ENCODE measurements at places on chromosomes 3 and 15.

DNA sequence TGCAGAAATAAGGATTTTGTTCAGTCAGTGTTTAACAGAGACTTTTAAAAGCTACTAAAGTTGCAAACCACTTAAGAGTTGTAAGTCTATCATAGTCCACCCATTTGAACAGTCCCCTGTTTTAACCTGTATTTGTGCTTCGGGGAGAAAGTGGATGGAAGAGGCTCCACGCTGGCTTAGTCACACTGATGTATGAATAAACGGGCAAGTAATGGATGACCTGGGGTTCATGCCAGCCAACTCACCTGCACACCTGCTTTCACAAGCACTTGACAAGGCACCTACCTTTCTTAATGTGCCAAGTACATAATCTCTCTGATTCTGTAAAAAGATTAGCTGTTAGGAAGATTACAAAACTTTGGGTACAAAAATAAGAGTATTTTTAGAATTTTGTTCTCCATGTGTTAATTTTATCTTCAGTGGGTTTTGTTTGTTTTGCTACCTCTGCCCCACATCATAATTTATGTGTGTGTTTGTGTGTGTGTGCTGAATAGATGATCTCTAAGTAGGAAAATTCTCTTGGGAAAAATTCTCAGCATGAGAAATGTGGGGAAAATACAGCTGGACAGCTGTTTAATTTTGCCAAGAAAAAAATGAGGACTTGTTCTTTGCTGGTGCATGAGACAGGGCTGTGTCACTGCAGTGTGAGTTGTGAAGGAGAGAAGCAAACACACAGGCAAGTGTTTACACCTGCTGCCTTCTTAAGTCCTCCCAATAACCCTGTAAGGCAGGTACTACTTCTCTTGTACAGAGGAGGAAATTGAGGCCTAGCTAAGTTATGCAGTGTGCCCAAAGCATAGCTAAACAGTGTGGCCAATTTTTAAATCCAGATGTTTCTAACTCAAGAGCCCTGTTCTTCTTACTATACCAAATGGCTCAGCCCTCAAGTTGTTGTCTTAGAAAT lies 181.2 kb upstream of the IL12A start:
- DNase-seq: no peak

GRCh38 chr3:112486811-112487505 lies 12.3 kb downstream of the BTLA start:
- no peak for DNase-seq

GRCh38 chr15:96088650-96089049 lies 241.8 kb upstream of the NR2F2 start:
- no peak for DNase-seq

DNA sequence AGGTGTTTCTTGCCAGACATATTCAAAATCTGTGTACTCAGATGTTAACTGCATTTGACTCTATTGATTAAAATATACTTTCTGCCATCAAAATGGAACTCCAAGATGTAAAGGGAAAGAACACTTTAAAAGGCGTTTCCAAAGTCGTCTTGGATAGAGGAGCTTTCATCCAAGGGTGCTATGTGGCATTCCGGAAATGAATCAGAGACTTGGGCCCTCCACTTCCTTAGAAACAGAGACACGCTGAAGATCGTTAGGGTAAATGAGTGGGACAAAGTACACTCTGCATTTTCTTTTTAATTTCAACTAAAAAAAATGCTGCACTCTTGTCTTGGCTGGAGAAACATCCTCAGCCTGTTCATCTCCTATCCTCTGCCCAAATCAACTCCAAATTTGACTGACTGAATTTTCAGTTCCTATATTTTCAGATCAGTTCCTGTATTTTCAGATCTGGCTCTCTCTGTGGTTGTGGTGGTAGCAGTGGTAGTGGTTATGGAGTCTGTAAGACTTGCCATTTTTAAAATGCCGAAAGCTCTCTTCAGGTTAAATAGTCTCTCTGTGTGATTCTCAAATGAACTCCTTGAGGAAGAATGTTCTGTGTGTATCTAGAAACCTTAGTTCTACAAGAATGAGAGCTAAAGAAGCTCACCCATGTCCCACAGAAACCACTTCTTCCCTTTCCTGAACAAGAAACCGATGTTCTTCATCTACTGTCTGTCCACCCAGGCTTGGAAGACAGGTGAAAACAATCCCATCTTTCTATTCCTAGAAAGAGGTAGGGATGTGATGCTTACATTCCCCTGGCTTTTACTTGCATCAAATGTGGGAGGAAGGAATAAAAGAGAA lies 156.8 kb upstream of the ICE2 start:
- DNase-seq: no peak

GRCh38 chr3:155488671-155489070 lies 195.2 kb upstream of the STRIT1 start:
- DNase-seq: no peak

DNA sequence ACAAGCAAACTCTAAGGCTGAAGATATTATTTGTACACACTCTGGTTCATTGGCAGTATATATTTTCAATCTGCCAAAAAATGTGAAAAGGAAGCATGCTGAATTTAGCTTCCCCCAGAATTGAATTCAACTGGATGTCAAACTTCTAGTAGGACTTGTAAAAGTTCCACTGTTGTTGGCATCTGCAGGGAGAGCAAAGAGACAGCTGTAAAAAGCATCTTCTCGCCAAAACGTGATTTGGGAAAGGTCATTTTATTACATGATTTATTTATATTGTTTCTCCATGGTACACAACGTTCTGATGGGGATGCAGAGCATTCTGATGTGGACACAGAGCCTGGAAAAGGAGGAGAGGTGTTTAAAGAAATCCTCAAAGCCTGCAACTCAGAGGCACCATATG lies 196.7 kb upstream of the ADAMTS9 start:
- DNase-seq: no peak

DNA sequence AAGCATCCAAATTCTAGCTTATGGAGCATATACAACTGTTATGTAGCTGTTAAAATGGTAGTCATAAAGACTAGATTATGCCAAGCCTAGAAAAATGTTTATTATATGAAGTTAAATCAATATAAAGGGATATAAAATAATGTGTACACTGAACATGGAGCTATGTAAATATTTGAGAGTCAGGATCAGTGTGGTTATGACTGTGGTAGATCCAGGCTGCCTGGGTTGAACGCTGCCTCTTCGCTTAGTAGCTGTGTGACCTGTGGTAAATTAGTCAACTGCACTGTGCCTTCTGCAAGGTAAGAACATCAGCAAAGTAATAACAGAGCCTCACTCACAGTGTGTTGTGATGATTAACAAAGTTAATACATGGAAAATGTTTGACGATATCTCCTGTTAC lies 212.2 kb downstream of the RBMS3 start:
- no peak for DNase-seq

- no peak for DNase-seq
Measured at GRCh38 chr15:101669744-101670143, 17.6 kb upstream of the TM2D3 start.

- no peak for DNase-seq
Measured at GRCh38 chr3:190051641-190052040, 69.1 kb downstream of the P3H2 start.

DNA sequence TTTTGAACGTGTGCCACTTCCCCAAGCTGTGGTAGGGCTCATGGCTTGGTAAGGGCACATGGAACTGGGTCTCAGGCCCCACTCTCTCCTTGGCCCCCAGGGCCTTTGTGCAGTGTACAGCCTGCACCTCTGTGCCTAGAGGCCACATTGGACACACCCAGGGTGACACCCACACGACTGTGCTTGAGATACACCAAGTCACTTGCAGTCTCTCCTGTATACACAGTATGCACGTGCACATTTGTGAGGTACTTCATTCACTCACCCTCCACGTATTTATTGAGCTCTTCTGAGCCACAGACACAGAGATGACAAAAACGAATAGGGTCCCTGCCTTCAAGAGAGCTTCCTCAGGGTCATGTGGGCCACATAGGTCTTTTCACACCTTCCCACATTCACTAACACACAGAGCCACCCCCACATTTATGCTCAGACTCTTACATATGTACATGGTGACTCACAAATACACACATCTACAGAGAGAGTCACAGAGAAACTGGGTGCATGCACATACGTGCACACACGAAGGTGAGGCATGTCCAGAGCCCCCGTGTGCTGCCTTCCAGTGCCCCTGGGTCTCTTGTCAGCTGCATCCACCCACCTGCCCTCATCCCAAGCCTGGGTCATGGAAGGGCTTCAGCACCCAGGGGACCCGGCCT lies 9.8 kb upstream of the TMEM115 start:
- DNase-seq: no peak

DNA sequence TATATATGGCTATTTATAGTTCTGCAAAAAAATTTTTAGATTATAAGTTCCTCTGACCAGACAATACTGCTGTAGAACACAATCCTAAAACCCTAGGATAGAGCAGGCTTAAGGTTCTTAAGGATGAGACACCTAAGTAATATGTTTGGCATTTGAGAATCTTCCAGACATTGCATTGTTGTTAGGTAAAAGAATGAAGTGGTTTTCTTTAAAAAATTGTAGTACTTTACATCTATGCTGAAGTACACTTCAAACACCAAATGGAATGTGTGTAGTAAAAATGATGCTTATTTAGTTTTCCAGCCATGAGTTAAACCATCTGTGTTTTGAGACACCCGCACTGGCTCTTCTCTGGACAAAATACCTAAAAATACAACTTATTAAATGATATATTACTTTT lies 857.7 kb downstream of the OTOL1 start:
- DNase-seq: no peak

DNA sequence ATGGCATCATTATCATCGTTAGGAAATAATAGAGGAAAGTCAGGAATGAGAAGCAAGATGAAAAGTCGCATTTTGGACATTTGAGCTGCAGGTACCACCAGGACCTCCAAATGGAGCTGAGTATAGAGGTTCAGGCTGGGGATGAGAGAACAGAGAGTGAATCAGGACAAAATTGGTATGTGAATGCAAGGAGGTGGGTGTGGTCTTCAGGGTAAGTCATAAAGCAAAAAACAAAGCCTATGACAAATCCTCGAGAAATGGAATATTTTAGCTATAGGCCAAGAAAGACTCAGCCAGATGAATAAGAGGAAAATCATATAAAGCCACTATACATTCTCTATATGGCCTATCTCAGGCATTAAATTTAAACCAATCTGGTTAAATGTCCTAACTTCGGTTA lies 841.3 kb downstream of the ROBO1 start:
- no peak for DNase-seq

DNA sequence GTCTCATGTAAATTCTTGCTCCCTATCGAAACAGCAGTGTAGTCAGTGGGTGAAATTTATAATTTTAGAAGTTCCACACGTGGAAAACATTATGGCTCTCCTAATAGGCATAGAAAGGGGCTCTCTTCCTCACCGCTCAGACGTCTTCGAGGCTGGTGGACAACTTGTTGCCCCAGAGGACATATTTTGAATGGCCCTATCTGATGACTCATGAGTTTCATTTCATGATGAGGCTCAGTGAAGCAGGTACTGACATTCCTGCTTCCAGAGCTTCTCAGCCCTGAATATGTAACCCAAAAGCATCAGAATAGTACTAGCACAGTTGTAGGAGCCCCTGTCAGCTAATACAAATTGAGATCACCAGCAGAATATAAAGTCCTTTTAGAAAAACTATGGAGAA lies 117.9 kb downstream of the HERC1 start:
- no peak for DNase-seq

DNA sequence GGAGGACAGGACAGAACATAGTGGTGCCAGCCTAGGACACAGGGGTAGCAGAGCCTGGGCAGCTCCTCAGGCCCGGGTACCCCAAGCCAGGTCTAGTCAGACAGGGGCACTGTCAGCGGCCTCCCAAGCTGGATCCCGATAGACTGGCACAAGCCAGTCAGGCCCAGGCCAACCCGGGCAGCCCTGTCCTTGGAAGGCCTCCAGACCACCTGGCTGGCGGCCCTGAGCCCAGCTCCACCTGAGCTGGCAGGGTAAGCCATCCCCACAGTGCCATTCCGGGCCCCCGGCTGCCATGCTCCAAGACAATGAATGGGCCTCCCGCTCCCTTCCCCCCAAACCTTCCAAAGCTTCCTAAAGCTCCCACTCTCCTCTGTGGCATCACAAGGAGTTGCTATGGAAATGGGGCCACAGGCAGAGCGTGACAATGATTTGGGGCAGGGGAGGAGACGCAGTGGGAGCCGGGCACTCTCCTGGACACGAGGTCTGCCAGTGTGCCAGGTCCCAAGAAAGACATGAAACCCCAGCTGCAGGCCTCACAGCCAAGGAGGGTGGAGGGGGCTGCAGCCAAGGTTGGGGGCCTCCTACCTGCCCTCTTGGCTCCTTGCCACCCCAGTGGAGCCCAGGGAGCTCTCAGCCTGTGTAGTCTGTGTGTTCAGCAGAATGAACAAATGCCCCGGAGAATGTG lies 165.6 kb upstream of the LINGO1 start:
- DNase-seq: no peak

GRCh38 chr15:99138491-99138982 lies 33.7 kb downstream of the SYNM start:
- DNase-seq: no peak

GRCh38 chr15:88476635-88477060 lies 9.1 kb downstream of the MRPS11 start:
- peak; percentile 66 for DNase-seq

GRCh38 chr15:69590932-69591524 lies 138.4 kb downstream of the RPLP1 start:
- no peak for DNase-seq

- DNase-seq: no peak
Measured at GRCh38 chr3:14824646-14825045, 5.9 kb downstream of the FGD5 start.

DNA sequence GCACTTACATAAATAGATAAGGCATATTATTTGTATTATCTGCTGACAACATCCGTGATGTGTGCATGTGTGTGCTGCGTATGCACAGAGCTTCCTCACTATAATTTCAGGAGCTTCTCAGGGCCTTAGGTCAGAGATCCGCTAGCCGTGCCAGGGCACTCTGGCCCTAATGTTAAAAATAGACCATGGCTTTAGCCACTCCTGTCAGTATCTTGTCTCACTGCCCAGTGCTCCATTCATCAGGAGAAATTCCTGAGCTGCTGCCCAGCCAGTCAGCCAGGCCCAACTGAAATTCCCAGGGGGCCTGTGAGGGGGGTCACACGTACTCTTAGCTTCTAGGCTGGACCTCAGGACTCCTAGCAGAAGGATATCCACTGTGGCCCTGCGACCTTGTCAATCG lies 70.0 kb upstream of the ABHD2 start:
- no peak for DNase-seq

GRCh38 chr3:25074149-25074548 lies 353.9 kb upstream of the RARB start:
- DNase-seq: no peak
